Neural progenitor cell (in vitro differentiated cells): ENCODE measurements at places on chromosomes 1 and 21. TPM values are rescaled to one million over a fixed set of nuclear protein-coding genes. Genes with fewer than 3 reads are reported as not detected.

GRCh38 chr1:241331328-241332036, 25.5 kb downstream of the RGS7 start:
- DNase-seq: no peak

Gene DIO1
- total RNA-seq: not detected in 2 replicates

DNA sequence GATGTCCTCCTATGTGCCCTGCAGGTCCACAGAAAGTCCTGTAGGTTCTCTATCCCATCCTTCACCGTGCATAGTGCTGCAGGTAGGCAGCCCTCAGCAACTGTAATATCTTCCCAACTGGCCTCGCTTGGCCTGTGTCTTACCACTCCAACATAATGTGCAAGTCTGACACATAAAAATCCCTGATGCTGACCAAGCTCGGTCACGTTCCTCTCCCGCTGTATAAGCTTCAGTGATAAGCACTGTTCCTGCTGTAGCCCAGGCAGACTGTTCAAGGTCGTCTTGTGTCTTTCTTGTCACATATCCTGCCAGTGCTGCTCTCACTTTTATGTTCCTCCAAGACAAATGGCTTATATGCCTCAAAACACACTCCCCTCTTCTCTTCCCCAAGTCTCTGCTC, 19.4 kb upstream of the KCNE1 start:
- no peak for DNase-seq

Gene TMEM82
- total RNA-seq: 0.56 TPM in 1 of 2 replicates, not detected in the other

Gene CFAP141
- not detected in 2 replicates for total RNA-seq

Gene TRIM45
- 15.7 and 19.0 TPM in 2 replicates for total RNA-seq

DNA sequence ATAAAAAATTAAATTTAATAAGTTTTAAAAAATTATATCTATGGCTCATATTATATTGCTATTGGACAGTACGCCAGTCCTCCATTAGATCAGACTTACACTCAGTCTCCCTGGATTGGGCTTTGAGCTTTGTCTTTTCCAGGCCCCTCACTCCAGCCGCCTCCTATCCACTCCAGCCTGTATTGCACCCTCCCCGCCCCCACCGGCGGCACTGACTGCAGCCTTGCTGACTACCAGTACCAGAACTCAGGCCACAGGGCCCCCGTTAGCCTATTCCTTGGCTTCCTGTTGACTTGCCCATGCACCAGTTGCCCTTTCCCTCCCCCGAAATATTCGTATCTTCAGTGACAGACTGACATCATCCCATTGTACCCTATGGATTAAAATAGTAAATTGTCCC, 127.9 kb downstream of the CSMD2 start:
- peak; percentile 26 for DNase-seq

Gene OR2L13
- total RNA-seq: not detected in 2 replicates

Gene ZC3H11A
- total RNA-seq: 113 and 142 TPM in 2 replicates

DNA sequence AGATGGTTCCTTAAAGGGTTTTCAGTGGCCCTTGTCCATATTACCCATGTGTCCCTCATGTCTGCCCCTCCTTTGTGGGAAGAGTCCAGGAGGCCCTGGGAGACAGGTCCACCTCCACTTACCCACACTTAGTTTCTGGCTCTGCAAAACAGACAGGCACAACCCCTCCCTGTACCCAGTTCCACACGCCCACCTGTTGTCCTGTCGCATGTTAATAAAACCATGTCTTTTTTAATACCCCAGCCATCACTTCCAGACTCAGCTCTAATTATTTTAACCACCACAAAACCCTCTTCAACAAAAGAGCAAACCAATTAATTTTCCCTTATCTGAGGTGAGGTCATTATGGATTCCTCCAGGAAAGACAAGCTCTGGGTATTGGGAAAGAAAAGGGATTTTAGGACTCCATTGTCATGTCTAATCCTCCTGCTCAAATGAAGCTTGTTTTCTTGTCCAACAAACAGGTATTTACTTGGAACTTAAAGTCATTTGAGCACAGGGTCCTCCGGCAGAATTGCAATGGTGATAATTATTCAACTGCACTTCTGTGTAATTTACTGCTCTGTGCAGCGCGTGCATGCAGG, 68.9 kb downstream of the CCDC185 start:
- peak; percentile 18 for DNase-seq

DNA sequence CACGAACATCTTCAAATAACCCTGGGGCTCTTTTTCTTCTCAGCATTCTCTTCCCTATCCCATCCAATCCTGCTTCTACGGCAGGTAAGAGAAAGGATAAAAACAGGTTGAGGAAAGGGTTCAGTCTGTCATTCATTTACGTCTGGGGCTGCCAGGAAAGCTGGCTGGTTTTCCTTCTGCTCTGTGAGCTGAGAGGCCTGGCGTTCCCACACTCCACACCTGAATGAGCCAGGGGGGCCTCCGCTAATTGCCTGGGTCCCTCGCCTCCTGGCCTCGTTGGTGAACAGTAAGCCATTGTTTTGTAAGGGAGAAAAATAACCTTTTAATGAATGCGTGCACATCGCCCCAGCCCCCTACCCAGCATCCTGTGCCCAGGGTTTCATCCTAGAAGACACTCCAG, 70.8 kb upstream of the SIM2 start:
- DNase-seq: no peak

Gene SLC2A5
- total RNA-seq: not detected in 2 replicates

DNA sequence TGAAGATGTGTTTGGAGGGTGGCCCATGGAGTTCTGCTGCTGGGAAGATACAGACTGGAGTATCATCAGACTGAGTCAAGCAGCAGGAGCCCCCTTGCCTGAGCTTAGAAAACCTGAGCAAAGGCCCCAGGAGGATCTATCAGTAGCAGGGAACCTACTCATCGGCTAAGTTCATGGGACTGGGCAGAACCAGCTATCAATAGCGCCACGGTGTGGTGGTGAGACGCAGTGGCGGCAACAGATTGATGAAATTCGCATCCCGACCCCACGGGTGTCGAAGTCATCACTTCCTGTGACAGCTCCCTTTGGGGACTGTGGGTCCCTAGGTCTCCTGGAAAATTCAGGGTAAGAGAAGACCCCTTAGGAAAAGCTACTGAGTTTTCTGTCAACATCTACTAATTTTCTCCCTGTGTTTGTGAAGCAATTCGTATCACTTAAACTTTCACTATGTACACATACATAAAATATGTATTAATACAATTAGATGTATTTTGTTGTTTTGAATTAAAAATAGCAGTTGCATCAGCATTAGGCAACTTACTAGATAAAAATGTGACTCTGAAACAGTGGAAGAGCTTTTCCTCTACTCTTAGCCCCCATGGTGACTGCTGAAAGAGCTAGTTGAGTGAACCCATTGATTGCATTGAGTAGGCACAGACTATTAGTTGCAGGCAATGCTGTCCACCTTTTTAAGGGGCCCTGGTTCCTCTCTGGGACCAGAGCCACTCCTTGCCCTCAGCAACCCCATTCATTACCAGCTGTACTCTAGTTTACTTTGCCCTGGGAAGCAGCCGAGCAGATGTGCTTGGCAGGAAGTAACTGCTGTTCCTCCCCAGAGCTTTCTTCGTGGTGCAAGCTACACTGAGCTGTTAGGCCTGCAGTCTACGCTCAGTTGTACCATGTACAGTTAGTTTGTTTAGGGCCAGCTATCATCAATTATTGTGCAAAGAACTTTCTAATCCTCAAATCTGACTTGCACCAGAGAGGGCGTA, 7.3 kb upstream of the CACNA1S start:
- peak; percentile 79 for DNase-seq

Gene IVL
- not detected in 2 replicates for total RNA-seq
